ENCODE measurements at places on chromosomes 13 and 19.

- DNase-seq = no peak
Observed at GRCh38 chr19:7873304-7874075, 700 bp downstream of the PRR36 start.

- DNase-seq = no peak
Observed at GRCh38 chr13:50277906-50278305, 262.7 kb downstream of the KCNRG start.

GRCh38 chr19:41887711-41888382 lies 4.9 kb downstream of the ARHGEF1 start:
- DNase-seq = no peak

DNA sequence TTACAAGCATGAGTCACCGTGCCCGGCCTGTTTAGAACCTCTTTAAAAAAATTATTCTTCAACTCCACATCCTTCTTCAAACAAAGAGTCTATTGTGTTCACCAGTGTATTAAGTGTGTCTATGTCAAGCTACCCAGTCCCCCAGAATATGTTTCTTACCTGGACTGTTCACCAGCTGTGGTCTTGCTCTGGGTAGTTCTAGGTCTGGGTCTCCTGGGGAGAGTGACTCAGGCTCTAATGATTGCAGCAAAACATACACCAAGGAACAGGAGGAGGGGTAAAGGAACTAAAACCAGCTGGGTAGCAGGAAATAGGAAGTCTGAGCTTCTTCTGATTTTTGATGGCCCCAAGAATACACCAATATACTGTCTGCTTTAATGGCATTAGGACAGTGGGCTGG lies at the start of gene FPR1:
Gene FPR1, minus strand, starts transcription at position 224 of the 400 bp plus-strand sequence. CDS start 4,884 bp downstream, outside the sequence.
- no peak for DNase-seq

- DNase-seq = no peak
Observed at GRCh38 chr13:110210604-110210985, 96.4 kb downstream of the COL4A1 start.

GRCh38 chr13:114148521-114148855 lies 16.1 kb upstream of the RASA3 start:
- no peak for DNase-seq

- no peak for DNase-seq
Observed at GRCh38 chr13:112652512-112653070, 37.2 kb upstream of the ATP11A start.

DNA sequence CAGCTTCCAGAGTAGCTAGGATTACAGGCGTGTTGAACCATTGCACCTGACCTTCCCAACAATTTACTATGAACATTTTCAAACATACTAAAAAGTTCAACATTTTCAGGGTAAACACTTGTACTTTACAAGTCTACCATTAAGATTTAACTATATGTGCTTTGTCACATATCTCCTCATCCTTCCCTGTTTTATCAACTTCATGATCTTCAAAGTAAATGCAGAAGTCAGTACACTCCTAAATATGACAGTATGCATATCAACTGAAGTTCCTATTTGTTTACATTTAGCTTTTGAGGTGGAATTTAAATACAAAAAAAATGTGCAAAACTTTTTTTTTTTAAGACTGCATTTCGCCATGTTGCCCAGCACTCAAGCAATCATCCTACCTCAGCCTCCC lies 18.5 kb downstream of the LNX2 start:
- no peak for DNase-seq

DNA sequence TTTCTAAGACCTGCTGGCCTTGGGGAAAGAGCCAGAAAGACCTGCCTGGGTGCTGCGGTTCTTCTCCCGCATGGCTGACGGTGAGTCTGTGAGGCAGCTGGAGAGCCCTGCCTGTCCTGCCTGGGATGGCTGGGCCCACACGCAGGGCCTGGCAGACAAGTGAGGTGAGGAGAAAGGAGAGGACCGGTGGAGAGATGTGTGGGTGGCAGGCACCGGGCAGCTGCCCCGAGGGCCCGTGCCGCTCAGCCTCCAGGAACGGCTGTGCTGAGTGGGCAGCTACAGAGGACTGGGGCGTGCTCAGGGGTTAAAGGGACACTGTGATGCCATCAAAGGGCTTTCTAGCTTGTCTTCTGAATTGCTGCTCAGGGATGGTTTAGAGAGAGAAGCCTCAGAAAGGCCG lies 53.8 kb downstream of the MLLT1 start:
- DNase-seq = no peak

DNA sequence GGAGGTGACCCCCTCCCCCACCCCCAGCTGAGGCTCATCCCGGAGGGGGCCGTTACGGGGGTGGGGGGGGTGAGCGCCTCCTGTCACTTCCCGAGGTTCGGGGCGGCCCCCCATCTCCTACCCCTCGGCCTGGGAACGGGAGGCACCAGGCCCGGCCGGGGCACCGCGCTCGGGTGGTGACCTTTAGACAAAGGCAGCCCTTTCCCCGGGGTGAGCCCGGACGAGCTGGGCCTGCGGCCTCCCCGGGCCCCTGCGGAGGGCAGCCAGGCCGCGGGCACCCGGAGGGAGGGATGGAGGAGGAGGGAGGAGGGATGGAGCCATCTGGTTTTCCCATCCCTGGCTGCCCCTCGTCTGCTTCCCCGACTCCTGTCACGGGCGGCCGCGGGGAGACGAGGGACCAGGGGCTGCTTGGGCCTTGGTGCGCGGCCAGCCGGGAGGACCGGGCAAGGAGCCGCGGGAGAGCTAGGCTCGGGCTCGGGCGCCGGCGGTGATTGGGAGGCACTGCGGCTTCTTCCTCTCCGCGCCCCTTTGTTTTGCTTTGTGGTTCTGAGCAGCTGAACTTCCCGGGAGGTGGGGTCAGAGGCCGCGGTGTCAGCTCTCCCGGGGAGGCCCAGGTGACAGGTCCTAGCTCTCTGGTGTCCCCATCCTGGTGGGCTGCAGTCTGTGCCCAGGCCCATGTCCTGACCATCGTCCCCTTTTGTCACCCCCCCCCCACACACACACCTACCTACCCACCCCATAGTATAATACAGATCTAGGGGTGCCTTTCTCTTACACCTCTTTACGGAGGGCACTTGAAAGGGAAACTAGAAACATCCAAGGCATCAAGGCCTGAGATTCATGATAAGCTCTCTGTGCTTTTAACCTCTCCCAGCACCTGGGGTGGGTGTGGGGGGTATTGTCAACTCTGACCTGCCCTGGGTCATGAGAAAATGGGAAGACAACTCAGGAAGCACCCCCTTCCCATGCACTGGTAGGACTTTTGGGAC lies 1.3 kb downstream of the BICRA start:
- DNase-seq = no peak

DNA sequence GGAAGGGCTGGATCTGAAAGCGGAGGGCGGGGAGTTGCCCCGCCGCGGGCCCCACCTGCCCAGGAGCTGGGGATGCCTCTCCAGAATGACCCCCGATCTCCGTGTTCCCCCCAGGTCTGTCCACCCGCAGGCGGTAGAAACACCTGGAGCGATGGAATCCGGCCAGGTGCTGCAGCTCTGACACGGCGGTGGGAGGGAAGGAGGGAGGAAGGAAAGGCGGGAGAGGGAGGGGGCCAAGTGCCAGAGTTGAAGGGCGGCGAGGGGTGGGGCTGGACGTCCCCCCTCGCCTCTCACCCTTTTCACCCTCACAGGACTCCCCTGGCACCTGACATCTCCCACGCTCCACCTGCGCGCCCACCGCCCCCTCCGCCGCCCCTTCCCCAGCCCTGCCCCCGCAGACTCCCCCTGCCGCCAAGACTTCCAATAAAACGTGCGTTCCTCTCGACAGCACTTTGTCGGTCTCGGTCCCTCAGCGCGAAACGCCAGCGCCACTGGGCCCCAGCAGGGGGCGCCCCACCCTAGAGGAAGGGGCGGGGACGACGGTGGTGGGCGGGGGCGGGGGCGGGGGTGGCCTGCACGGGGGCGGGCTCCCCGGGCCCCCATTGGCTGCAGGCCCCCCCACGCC lies 337 bp upstream of the FXYD7 start:
- DNase-seq = no peak

- no peak for DNase-seq
Observed at GRCh38 chr19:31418692-31419430, 69.6 kb upstream of the TSHZ3 start.

- no peak for DNase-seq
Observed at GRCh38 chr19:41088151-41088550, at the start of gene CYP2A13. Gene CYP2A13, plus strand, starts transcription at chr19:41088451. Its CDS starts 21 bp downstream, at chr19:41088472.

DNA sequence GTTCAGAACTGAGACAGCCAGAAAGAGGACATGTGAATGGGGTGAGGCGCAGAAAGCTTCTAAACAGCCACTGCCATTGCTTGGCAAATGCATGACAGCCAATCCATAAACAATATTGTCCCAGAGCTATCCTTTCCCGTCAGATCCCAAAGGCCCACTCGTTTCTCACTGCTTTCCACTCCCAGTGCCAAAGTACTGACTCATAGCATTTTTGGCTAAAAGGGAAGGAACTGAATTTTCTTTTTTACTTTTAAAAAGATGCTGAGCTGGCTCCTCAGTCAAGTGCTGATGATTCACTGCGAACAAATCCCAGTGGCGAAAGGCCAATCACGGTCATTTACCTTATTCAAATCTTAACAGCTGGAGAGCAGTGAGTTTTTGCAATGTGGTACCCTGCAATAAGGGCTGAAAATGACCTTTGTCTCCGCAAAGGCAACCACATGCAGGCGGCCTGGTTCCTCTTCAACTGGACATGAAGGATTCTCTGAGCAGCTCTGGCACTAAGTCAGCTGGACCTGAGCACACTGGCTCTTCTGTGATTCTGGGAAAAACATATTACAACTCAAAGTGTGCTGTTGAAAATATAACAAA lies 151.7 kb downstream of the DCLK1 start:
- DNase-seq = no peak

DNA sequence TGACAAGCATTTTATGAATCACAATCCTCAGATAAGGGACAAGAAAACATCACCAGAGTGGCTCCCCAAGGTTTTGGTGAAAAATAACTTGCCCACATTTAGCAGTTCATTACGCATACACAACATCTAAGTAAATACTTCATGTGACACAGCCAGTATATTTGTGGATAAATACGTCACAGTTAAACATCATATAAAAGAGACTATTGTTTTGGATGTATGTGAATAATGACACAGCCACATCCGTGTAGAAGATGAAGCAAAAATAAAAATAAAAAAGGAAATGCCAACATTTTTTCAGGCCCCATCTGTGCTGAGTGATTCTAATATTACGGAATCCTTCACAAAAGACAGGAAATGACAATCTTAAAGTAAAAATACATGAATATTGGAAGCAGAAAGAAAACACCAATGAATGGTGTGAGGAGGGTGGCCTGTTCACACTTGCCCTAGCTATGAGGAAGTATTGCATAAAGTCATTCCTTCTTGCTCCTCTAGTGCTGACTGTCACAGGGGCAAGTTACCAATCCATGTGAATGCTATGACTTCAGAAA lies 457.1 kb downstream of the KLF12 start:
- no peak for DNase-seq

GRCh38 chr13:95185311-95185710 lies 115.9 kb downstream of the ABCC4 start:
- no peak for DNase-seq

- DNase-seq = no peak
Observed at GRCh38 chr13:73520566-73521289, 461.9 kb downstream of the KLF5 start.

DNA sequence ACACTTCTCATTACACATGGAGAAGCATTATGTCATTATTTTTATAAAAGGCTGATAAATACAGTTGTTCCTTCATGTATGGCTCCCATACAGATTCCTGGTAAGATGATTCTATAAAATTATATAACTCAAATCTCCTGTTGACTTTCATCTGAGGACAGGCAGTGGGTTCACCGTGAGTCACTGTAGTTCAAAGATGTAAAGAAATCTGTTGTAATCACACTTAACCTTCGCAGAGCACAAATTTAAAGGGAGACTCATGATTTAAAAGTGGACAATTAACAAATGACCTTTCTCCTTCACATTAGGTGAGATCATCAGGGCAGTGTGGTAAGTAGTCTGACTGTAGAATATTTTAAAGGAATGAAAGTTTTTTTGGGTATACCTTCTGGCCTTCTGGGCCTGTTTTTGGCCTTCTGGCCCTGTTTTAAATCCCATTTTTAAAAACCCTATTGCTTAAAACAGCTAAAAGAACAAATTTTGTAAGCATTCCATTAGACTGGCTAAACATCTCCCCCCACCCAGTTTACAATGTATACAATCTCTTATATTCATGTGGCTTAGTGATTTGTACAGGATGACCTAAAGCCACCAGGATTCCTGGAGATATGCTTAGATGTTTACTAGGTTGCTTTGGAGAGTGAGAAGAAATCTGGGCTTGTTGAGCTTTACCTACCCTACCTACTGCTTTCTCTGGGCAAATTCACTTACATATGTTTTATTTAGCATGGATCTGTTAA lies 171.2 kb downstream of the ITGBL1 start:
- DNase-seq = no peak

GRCh38 chr13:110280985-110281688 lies 25.8 kb downstream of the COL4A1 start:
- no peak for DNase-seq

DNA sequence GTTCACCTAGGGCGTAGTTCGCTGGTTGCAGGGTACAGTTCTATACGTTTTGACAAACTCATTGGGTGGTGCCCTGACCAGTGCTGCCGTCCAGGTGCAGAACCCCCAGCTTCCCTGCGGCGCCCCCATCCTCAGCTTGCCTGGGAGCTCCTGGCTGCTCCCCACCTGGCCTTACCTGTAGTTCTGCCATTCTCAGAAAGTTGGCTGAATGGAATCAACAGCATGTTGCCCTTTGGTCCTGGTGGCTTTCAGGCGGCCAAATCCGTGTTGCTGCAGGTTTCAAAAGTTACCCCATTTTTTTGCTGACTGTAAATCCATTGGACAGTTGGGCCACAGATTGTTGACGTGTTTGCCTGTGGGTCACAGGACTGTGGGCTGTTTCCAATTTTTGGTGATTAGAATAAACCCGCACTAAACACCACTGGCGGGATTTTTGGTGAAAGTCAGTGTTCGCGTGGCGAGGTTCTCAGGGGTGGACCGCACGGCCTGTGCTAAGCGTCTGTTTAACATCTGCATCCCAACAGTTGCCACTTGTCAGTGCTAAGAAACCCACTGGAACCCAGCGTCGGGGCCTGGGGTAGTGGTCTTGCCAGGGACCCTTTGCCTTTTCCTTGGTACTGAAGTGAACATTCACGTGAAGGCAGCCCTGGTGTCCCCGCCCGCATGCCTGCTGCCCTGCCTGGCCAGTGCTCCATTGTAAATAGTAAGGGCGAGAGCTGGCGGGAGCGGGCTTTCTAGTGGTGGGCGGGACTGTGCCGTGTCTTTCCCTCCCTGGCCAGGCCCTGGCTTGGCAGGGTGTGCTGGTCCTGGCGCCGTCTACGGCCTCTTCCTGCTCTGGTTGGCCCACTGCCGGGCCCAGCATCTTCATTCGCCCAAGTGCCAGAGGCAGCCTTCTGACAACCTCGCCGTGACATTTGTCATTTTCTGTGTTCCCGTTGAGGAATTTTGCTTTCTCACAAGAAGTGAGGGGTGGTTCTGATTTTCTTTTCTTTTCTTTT lies 3.3 kb downstream of the DOT1L start:
- DNase-seq = no peak

- DNase-seq = no peak
Observed at GRCh38 chr13:50636007-50636704, 207.3 kb downstream of the DLEU7 start.

DNA sequence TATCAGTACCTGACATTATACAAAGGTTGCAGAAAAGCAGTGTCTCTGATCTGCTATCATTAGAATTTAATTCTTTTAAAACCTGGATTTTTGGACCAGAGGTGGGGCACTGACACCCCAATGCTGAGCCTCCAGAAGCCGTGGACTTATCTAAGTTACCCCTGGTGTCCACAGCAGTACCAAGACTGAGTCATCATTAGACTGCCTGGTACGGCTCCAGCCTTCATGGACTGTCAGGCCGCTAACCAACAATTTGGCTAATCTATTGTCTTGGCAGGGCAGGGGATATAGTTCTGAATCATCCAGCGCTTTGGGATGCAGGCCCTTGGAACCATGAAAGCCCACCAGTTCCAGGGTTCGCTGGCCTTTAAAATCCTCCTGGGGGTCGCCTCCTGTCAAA lies 78.3 kb downstream of the TSHZ3 start:
- no peak for DNase-seq

Data from NCI-H1048 (cell line).